ENCODE measurements at places on chromosomes 5 and 9.

DNA sequence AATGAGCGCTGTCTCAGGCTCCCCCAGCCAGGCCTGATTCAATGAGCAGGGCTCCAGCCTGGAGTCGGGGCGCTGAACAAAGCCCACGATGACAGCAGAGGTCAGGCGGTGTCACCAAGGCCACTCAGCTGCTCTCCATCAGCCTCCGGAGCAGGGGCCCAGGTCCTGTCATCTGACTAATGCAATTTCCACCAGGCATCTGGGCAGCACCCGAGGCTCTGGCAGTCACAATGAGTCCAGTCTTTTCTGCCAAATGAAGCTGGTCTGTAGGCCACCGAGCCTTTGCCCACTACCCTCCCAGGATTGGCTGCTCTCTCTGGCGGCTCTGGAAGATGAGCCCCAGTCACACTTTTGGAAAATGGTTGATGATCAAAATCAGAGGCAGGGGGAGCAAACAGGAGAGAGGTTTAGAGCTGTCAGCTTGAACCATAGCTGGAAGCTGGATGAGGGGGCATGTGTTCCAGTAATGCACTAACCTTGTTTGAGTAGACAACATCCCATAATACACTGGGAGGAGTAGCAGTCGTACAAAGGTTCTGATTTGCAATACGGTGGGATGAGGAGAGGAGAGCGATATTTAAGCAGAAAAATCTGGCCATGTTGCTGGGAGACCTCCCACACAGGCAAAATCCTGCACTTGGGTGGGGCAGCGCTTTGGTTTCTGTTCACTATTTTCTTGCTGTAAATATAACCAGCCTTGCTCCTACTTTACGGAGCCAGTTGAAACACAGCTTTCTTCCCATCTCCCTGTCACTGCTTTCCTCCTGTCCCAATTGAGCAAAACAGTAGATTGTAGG, 306.4 kb upstream of the PANK3 start:
- DNase-seq: no peak

DNA sequence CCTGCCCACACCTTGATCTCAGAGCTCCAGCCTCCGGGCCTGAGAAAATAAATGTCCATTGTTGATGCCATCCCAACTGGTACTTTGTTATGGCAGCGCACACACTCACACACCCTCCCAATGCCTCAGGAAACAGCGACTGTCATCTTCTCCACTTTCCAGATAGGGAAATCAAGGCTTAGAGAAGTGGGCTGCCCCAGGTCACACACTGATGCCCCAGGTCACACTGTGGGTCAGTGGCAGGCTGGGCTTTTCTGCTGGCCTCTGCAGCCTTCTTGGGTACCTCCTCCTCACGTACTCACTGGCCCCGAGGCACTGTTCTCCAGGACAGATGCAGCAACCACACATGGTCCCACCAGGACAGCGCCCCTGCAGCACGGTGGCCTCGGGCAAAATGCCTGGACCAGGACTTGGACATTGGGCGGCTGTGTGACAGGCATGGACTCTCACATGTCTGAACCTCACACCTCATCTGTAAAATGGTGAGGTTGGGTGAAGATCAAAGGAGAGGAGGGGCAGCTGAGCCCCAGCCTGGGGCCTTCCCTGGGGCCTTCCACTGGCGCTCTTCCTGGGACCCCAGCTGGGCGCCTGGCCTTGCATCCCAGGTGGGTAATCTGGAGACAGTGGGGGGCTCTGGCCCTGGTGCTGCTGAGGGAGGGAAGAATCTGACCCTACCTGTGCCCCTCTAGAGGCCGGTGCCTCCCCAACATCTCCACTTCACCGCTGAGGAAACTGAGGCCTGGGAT, 156.0 kb downstream of the COL23A1 start:
- no peak for DNase-seq

DNA sequence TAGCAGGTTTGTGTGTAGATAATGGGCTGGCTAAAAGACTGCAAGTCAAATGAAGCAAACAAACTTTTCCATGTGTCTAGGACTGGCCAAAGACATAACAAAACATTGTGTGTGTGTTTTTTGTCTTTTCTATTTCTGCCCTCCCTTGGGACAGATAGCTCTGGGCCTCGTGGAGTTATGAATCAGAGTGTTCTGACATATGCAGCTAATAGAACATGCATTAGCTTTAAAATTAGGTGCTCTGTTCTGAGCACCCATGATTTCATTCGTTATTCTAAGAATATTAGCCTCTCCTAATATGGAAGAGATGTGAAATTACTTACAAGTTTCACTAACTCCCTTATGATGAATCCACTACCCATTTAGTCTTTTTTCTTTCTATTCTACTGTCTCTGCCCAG, 367.3 kb upstream of the PAPPA start:
- DNase-seq: no peak

DNA sequence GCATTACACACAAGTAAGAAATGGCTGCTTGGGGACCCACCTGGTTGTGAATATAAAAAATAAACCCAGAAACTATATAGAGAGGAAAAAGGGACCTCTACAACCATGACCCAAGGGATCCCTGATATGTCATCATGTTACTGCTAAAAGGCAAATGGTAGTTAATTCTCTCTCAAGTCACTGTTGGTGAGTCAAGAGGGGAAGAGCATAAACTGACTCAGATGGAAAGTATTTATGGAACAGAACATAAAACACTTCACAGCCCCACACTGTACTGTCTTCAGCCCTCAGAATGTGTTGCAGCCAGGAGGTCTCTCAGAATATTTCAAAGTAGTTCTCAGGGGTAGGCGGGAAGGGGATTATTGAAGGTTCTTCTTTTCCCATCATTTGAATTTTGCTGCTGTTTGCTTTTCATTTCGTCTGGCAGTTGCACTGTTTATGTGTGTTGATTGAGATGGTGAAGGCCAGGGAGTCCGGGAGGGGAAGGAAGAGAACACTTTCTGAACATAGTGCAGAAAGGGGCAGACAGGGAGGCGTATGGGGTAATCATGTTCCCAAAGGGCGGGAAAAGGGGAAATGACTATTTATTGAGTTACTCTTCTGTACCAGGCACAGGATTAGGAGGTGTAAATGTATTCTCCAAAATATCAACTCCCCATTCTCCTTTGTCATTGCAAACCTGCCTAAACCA, 85.5 kb downstream of the TEK start:
- no peak for DNase-seq

GRCh38 chr5:16712620-16713019, 95.8 kb upstream of the RETREG1 start:
- DNase-seq: no peak

DNA sequence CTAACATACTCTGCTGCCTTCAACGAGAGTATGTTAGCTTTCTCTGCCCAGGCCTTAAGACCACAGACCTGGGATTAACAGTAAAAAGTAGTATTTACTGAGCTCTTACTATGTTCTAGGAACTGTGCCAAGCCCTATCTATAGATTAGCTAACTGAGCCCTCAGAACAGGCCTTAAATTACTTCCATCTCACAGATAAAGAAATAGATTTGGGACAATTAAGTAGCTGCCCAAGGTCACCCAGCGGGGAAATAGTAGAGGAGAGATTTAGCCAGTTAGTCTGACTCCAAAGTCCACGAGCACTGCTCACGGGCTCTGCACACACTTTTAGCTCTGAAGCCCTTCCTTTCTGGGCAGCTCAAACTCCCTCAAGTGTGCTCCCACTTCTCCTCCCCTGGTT, 64.5 kb upstream of the EQTN start:
- no peak for DNase-seq

DNA sequence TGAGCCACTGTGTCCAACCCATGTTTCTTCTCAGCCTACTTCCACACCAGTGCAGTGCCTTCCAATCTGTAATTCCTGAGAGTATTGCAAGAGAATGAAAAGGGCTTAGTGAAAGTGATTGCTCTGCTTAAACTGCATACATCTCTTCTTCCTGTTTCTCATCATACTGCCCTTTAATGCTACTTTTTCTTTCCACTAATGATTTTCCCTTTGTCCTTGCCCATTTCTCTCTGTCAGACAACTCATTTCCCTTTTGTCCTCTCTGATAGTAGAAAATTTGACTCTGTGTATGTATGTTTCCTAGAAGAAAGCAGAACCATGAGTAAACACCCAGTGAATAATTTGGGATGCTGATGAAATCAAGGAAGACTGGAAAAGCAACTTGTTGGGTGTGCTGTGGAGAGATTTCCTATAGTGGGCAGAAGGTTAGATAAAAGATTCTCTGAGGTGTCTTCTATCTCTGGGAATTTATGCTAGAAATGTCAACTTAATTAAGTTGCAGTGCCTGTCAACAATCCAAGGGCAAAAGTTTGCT, 102.2 kb upstream of the CHD1 start:
- no peak for DNase-seq

DNA sequence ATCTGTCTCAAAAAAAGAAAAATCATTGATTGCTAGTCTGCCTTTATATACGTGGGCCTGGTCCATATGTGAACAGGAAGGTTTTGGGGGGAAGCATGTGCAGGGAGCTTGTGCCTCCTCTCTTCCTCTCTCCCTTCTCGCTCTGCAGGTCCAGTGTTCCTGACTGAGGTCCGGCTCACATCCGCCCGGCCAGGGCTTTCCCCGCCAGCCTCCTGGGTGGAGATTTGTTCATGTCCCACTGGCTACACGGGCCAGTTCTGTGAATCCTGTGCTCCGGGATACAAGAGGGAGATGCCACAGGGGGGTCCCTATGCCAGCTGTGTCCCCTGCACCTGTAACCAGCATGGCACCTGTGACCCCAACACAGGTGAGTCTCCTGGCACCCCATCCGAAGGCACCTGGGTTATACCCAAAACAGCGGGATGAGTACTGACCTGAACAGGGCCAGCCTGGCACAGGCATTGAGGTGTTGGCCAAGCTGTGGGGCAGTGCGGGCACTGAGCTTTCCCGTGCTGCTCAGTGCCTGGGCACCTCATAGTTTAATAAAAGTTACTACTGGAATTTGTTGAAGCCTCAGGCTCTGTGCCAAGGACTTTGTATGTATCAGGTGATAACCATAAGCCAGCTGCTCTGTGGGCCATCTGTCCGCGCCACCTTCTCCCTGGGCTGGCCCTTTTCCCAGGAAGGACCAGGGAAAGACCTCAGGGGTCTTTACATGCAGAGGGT, 39.4 kb upstream of the AIF1L start:
- no peak for DNase-seq

DNA sequence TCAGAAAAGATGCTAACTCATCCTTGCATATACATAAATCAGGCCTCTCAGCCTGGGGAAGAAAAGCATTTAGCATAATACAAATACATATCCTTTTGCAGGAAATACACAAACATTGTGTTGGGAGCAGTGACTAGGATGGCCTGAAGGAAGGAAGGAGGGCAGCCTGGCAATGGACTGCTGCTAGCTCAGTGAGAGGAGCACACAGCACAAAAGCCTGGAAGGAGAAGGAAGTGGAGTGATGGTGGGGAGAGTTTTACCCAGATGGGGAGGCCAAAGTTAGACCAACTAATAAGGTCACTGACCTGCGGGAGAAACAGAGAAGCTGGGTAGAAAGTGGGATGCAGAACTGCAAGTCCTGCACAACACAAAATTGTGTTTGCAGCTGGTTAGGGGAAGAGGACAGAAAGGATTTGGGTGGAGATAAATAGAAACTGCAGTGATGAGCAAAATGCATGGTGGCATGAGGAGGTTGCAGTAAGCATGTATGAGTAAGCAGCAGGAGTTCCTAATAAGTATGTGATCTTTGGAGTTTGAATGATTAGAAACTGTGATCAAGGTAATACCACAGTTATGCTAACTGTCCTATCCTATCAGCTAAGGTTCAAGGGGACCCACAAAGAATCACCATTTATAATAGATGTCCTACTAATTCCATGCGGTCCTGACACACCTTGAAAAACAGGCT, 39.5 kb downstream of the SEMA6A start:
- DNase-seq: no peak

GRCh38 chr5:33227746-33228145, 213.0 kb upstream of the TARS1 start:
- DNase-seq: no peak

DNA sequence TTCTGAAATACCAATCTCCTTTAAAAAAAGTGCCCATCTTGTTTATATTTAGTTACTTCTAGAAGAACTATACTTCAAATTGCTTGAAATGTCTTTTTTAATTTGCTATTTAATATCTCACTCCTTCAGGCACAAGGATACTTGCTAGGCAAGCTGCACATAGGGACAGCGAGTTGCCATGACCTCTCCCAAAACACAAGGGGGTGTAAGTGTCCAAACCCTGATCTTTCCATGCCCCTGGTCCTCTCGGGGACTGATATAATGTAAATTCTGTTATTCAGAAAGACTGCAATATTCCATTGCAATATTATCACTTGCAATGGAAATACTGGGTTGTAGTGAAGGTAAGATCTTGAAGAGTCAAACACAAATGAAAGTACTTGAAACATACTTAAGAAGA, 480.4 kb downstream of the CETN3 start:
- no peak for DNase-seq

DNA sequence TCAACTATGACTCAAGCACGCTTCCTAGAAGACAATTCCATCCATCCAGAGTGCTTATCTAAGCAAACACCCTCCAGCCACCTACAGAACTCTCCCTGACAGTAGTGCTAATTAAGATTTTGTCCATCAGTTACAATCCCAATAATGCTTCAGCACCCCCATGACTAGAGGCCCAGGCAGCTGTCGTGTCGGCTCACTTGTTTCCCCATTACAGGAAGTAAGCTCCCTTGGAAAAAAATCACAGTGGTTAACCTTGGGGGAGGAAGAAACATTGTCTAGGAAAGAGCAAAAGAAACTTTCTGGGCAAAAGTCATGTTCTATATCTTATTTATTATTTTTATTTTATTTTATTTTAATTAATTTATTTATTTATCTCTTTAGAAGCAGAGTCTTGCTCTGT, 108.8 kb upstream of the LPAR1 start:
- no peak for DNase-seq

GRCh38 chr9:23669776-23670175, 156.3 kb downstream of the ELAVL2 start:
- no peak for DNase-seq

GRCh38 chr9:16867576-16868311, 2.7 kb downstream of the BNC2 start:
- DNase-seq: no peak

GRCh38 chr5:129459777-129460671, at the start of gene ADAMTS19:
ADAMTS19 (plus strand) TSS chr5:129460298; CDS start chr5:129460392, 94 bp downstream.
- no peak for DNase-seq

DNA sequence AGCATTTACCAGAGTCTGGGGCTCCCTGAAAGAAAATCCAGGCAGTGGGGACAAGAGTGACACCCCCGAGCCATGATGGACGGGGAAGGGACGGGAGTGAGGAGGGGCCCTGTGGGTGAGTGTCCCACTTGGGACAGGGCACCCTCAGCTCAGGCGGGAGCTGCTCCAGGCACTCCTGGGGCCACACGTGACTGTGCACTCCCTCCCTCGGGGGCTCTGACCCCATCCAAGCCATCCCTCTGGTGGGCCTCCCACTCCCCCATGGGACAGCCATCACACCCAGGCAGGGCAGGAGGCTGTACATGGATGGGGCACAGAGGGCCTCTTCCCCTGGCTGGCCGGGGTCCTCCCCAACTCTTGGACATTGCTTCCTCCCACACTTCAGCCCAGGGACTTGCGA, 3.0 kb upstream of the CARD9 start:
- DNase-seq: no peak

GRCh38 chr9:122944960-122945888, 4.4 kb downstream of the RABGAP1 start:
- no peak for DNase-seq
